Dermis lymphatic vessel endothelial cell (primary cell): ENCODE measurements at places on chromosomes 12 and 14. TPM values are rescaled to one million over a fixed set of nuclear protein-coding genes. Genes with fewer than 3 reads are reported as not detected.

The PTHLH gene
- total RNA-seq = 0.22 TPM in 1 of 2 replicates, not detected in the other

The NACA gene
- 1,523 and 1,672 TPM in 2 replicates for total RNA-seq

The CCDC85C gene
- total RNA-seq = 4.3 and 6.6 TPM in 2 replicates

The ESRRB gene
- not detected in 2 replicates for total RNA-seq

The KRT6C gene
- total RNA-seq = under 0.01 TPM in 1 of 2 replicates, not detected in the other

The SLC25A47 gene
- not detected in 2 replicates for total RNA-seq
